ENCODE measurements at places on chromosomes 3 and 15.

- DNase-seq = no peak
Measured at GRCh38 chr3:131782751-131783150, 252.1 kb downstream of the CPNE4 start.

DNA sequence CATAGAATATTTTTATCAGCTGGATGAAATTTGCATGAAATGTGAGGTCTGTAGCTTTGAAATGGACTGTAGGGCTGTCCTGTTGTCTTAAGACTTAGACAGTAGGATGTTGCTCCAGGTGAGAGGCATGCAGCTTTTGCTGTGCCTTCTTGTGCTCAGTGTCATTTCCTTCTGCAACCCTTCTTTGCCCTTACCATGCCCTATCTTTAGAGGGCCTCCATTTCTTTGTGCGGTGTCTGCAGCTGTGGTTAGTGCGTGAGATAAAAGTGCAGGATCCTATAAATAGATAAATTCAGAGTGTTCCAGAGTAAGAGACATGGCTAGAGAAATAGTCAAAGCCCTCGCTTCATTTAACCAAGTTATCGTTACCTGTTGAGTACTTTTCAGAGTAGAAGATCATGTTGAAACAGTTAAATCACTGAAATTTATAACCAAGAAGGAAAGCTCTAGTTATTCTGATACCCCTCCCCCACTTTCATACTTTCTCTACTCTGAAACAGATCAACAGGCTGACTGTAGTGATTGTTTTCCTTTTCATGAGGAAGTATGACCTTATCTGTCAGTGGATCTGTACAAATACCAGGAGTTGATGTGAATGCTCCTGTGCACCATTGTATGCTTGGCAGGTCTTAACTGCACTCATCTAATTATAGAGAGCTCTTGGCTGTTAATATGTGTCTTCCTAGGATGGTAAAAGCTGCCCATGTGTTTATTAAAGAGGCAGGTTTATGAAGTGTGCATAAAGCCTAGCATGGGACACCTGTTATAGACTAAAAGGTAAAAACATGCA is 18.2 kb downstream of the EIF3J start:
- no peak for DNase-seq

- DNase-seq = peak; percentile 84
Measured at GRCh38 chr3:11155341-11156025, 1.2 kb downstream of the HRH1 start.

DNA sequence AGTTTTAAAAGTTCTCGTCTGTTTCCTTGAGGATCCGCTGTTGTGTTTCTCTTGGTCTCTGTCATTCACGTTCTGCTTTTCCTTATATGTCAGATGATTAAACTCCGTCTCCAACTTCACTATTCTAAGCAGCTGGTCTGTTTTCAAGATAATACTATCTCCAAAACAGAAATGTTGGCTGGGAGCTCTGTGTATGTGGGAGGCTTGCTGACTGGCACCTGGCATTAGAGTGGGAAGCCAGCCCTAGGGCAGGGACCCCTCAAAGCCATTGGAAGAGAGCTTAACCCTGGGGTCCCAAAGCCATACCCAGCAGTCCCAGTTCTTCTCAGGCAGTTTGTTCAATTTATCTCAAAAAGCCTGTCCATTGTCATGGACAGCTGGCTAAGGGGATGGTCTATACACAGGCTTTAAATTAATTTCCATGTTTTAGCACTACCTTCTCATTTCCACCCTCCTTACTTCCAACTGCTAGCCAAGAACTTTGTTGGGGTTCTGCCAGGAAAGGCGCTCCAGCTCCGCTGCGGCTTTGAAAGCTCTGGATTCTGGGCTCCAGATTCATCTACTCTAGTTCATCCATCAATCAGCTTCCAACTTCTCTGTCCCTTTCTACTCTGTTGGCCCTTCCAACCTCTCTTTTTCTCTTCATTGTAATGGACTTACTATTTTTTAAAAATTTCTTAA is 9.2 kb downstream of the BTBD1 start:
- no peak for DNase-seq

DNA sequence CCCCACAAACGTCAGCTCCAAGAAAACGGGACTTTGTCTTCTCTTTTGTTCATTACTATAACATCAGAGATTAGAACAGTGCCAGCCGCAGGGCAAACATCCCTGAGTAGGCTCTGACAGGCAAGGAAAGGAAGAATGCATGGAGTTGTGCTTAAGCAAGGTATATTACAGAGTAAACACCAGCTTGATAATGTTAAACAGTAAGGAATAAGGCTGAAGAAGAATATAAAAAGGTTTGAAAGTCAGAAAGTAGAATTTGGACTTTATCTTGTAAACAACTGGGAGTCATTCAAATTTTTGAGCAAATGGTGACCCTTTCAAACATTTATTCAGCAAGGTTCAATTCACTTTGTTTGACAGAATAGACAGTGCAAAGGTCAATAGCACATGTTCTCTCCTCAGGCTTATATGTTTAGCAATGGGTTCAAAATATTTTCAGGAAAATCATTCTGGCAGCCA is 11.0 kb downstream of the GABPB1 start:
- no peak for DNase-seq

Data from left hindlimb (tissue), 1 donor.